ENCODE measurements at places on chromosomes 5 and 9.
A peak's percentile ranks its signal among the peaks of the same experiment; 100 is the strongest.

DNA sequence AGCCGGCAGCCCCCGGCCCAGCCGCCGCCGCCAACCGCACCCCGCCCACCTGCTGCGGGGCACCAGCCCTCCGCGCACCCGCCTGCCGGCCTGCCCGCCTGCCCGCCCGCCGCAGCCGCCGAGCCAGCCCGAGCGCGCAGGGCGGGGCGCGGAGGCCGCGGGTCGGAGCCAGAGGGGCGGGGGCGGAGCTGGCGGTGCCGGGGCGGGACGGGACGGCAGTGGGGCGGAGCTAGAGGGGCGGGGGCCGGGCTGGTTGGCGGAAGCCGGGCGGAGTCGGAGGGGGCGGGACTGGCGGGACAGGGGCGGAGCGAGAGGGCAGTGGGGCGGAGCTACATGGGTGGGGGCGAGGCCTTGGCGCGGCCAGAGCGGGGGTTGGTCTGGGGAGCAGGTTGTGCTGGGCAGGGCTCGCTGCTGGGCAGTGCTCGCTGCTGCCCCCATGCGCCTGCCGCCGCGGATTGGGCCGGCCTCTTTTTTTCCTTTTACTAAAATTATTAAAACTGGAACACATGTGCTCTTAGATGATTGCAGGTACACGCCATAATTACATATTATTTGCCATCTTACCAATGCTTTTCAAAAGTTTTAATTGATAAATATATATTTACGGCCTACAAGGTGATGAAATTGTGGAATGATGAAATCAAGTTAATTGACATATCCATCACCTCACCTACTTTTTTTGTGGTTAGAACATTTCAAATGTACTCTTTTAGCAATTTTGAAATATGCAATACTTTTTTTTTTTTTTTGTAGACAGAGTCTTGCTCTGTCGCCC is at the start of gene SH3GLB2:
TSS of gene SH3GLB2 (minus strand) at position 140 of the 775 bp plus-strand sequence. CDS start 177 bp downstream, outside the sequence.
- peak; percentile 96 for DNase-seq

- no peak for DNase-seq
Measured at GRCh38 chr9:14031060-14031414, 282.9 kb downstream of the NFIB start.

GRCh38 chr5:172211676-172212075 is 17.7 kb downstream of the EFCAB9 start:
- no peak for DNase-seq

DNA sequence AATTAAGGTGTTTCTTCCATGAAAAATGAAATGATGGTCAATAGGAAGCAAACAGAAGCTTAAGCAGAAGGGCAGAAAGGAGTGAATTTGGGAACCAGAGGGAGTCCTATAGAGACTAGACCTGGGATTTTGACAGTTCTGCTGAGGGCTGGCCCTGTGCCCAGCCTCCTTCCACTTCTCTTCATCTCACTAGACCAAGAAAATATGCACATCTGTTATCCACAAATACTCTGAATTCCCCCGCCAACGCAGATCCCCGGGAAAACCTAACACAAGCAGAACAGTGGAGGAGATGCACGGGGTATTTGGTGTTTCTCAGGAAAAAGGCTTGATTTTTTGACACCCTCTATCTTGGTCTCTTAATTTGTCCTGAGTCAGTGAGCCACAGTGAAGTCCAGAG is 22.7 kb downstream of the GRIA1 start:
- DNase-seq: no peak

- DNase-seq: no peak
Measured at GRCh38 chr5:80246001-80246758, 9.7 kb downstream of the SERINC5 start.

- no peak for DNase-seq
Measured at GRCh38 chr9:37796232-37796631, 4.4 kb upstream of the DCAF10 start.

- DNase-seq: no peak
Measured at GRCh38 chr9:69976152-69976551, 67.5 kb upstream of the MAMDC2 start.

DNA sequence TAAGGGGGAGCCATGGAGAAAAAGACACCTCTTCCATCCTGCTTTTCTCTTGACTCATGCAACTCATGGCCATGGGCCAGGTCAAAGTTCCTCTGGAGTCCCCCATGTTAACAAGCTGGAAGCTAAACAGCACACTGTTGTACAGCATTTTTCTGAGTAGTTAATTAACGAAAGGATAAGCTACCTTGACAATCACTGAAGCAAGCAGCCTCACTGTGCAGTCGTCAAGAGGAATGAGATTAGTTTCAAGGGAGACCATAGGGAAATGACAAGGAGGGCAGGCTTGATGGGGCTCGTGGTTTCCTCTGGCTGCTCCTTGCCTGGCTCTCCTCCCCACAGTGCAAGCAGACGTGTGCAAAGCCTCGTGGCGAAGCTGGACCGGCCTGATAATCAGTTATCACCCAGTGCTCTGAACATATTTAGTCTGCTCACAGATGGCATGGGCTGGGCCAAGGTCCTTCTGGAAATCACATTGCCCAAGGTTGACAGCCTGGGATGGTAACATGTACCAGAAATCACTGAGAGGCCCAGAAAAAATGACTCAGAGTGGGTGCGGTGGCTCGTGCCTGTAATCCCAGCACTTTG is 209.5 kb downstream of the SLIT3 start:
- no peak for DNase-seq

GRCh38 chr9:36018891-36019720 is 17.6 kb upstream of the RECK start:
- DNase-seq: no peak

DNA sequence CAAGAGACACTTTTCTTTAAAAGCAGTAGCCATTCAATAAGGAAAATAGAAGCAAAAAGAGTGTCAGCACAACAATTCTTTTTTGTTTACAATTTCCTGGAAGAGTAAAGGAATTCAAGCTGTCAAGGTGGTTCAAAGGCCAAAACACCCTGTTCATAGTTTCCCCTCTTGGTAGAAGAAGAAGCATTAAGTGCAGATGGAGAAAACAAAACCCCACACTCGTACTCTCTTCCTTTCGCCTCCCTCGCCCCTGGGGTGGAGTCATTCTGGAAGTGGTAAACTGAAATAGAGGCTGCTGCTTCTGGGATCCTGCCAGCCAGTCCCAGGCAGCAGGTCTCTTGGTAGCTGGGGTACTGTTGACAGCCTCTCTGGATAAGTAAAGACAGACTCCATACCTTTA is 105.0 kb downstream of the ANKRD55 start:
- no peak for DNase-seq

- DNase-seq: no peak
Measured at GRCh38 chr5:58076483-58077257, 383.2 kb downstream of the PLK2 start.

- no peak for DNase-seq
Measured at GRCh38 chr5:151476016-151476415, 28.6 kb downstream of the SLC36A1 start.

DNA sequence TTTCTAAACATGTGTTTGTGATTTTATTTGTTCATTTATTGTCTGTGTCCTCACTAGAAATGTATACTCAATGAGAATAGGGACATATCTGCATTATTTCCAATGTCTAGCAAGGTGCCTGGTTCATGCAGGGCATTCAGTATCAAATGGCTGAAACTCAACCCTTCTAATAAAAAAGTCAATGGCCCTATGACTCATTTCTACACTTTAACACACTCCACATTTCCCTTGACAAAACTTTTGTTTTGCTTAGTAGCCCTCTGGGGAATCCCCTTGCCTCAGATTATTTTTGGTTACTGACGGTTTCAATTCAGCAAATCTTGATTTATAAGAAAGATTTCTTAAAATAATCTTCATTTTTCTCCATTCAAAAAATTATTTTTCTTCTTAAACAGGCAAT is 206.0 kb upstream of the DMRTA1 start:
- DNase-seq: no peak

- no peak for DNase-seq
Measured at GRCh38 chr5:23506329-23507236, 826 bp upstream of the PRDM9 start.

GRCh38 chr9:117545846-117546245 is 131.0 kb upstream of the ASTN2 start:
- no peak for DNase-seq

- no peak for DNase-seq
Measured at GRCh38 chr5:65668696-65669095, 43.9 kb downstream of the SHLD3 start.

DNA sequence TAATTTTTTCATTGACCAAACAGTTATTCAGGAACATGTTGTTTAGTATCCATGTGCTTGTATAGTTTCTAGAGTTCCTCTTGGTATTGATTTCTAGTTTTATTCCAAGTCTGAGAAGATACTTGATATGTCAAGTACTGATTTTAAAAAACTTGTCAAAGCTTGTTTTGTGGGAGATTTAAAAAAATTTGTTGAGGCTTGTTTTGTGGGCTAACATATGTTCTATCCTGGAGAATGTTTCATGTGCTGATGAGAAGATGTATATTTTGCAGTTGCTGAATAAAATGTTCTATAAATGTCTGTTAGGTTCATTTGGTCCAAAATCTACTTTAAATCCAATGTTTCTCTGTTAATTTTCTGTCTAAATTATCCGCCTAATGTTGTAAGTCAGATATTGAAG is 1065.1 kb upstream of the WWC1 start:
- DNase-seq: no peak

DNA sequence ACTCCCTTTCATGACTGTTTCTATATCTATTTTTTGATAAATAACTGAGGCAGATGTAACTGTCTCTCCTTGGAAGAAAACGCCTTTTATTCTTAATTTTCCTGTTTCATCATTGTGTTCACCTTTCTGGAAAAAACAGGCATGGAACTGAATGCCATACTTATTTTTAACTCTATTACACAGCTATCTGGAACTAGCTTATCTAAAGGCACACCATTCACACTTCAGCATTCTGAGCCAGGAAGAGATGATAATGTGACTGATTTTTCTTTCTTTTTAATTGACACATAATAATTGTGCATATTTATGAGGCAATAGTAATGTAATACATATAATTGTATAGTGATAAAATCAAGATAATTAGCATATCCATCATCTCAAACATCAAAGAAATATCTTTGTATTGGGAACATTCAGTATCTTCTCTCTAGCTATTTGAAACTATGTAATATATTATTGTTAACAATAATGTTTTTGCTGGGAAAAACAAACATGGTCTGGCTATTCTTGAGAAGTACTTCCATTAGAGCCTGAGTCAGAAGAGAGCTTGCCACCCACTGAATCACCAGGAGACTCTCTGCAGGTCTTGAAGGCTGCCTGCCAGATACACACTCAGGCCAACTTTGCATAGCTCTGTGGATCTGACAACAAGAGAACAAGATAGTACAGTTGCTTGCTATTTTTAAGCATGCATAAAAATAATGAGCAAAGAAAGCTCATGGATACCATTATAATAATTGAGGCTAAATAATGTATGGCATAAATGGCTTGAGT is 501.0 kb upstream of the EDIL3 start:
- DNase-seq: no peak

DNA sequence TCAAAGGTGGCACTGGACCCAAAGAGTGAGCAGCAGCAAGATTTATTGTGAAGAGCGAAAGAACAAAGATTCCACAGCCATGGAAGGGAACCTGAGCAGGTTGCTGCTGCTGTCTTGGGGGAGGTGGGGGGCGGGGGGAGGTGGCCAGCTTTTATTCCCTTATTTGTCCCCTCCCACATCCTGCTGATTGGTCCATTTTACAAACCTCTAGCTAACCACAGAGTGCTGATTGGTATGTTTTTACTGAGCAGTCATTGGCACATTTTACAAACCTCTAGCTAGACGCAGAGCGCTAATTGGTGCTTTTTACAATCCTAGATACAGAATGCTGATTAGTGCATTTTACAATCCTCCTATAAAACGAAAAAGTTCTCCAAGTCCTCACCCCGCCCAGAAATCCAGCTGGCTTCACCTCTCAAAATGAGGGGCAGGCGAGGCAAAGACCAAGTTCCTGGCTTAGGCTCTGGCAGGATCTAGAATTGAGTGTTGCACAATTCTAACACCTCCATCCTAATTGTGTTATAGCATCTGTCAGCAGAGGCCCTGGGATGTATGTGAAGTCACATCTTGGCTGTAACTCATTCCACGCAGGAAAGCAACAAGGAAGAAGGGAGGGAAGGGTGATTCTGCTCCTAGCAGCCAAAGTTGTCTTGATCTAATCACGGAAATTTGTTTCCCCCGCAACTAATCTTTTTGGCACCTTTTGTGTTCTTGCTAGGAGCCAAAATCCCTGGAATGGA is 34.3 kb downstream of the ROR2 start:
- no peak for DNase-seq

- DNase-seq: peak; percentile 10
Measured at GRCh38 chr5:176578391-176578808, 29.3 kb downstream of the CDHR2 start.

DNA sequence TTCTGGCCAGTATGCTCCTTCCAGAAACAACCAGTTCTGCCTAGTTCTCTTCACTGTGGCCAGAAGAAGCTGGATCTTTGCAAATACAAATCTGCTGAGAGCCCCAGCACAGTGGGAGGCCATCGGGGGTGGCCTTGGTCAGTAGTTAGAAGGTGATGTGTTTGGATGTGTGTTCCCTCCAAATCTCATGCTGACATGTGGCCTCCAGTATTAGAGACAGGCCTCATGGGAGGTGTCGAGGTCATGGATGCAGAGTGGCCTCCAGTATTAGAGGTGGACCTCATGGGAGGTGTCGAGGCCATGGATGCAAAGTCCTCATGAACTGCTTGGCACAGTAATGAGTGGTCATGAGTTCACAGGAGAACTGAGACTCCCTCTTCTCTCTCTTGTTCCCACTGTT is 7.6 kb upstream of the IRX2 start:
- no peak for DNase-seq

- DNase-seq: no peak
Measured at GRCh38 chr5:88736494-88736893, 146.5 kb downstream of the MEF2C start.

- no peak for DNase-seq
Measured at GRCh38 chr5:74149395-74149794, 491.1 kb downstream of the ENC1 start.

- DNase-seq: no peak
Measured at GRCh38 chr9:108845507-108845906, 10.3 kb downstream of the ACTL7B start.

DNA sequence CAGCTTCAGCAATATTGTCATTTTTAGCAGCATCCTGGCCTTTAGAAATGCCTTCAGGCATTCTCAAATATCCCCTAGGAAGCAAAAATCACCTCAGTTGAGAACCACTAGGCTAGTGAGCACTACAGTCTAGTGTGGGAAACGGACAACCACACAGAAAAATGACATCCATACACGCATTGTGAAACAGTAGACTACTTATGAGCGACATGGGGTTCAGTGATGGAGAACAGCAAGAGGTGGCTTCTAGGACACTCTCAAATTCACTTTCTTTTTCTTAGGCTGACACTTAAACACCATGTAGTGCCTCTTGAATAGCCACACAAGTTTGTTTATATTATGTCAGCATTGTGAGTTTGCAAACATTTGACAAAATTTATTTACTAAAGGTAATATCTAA is 203.0 kb downstream of the KDM4C start:
- no peak for DNase-seq

- no peak for DNase-seq
Measured at GRCh38 chr5:68222310-68222709, 6.8 kb downstream of the PIK3R1 start.

GRCh38 chr9:92934321-92934720 is 13.0 kb upstream of the FGD3 start:
- DNase-seq: no peak

- no peak for DNase-seq
Measured at GRCh38 chr9:123599781-123600180, 243.8 kb downstream of the CRB2 start.

Data from activated T-cell treated with anti-CD3 and anti-CD28 coated beads for 4 hours (primary cell).